ENCODE measurements at places on chromosomes 7 and 10.

DNA sequence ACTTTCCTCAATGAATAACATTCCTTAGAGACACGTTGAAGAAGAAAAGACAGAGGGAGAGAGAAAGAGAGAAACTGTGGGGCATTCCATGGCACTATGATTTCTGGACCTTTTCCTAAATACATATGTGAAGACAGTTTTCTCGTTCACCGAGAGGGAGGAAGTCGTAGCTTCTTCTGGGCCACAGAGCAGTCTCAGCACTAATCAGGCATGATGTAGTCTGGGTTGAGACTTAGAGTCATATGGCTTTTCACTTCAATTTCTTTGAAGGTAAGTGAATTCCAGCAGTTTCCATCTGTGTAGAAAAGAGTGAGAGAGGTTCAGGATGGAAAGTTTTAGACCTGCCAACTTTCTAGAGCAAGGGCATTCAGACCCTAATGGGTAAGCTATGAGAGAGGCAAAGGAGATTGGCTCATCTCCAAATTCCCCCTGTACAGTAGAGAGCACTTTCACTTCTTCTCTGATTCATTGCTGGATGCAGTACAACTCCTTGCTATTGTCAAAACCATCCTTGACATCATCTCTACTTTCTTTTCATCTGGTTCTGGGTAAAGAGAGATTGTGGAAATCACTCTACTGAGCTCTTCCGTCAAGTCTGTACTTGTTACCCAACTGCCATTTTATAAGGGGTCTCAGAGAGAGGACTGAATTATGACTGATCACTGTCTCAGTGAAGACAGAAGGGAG lies 31.5 kb upstream of the OR9A4 start:
- DNase-seq: no peak

DNA sequence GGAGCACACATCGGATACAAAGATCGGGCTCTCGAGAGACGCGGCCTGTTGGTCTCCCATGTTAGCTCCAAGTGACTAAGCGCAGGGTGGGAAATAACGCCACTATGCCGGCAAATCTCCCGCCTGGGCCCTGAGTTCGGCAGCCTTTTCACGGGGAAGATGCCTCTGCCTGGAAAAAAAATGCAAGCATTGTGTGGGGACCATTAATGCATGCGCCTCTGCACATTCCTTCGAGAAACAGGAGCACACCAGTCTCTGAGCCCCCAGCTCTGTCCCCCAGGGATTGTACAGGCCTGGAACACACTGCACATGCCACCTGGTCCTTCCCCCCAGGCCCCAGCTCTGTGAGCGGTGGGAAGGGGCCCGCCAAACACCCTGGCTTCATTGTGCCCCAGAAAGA lies 44.1 kb downstream of the FBXW4 start:
- no peak for DNase-seq

DNA sequence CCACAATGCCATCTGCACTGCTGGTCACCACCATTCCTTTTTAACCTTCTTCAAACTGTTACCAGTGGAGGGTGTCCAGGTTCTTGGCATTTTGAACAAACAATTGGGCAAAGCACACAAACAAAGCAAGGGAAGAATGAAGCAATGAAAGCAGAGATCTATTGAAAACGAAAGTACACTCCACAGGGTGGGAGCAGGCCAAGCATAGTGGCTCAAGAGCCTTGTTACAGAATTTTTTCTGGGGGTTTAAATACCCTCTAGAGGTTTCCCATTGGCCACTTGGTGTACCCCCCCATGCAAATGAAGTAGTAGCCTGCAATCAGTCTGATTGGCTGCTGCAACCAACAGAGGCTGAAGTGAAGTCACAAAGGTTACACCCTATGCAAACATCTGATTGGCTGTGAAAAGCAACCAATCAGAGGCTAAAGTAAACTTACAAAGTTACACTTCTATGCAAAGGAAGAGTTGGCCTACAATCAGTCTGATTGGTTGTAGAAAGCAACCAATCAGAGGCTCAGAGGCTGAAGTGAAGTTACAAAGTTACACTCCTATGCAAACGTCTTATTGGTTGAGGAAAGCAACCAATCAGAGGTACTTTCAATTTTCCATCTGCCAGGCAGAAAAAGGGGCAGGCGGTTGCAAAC lies 103.2 kb upstream of the WAC start:
- DNase-seq: no peak

- DNase-seq: no peak
Measured at GRCh38 chr10:129308953-129309564, 158.0 kb upstream of the MGMT start.

DNA sequence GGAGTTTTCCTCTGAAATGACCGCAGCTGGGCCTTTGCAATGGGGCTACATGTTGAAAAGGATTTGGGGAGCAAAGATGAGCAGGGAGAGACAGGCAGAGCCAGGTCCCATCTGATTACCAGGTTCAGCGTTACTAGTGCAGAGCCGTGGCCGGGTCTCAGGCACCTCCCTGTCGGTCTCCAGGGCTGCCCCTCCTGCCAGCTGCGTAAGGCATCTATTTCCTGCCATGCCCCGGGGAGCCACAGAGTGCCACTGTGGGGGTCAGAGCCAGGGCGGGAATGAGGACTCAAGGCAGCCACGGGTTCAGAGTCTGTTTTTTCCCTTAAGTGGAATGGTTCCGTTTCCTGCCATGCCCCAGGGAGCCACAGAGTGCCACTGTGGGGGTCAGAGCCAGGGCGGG lies 382.6 kb upstream of the SHH start:
- no peak for DNase-seq

GRCh38 chr7:138838166-138838565 lies 40.2 kb upstream of the ATP6V0A4 start:
- no peak for DNase-seq

DNA sequence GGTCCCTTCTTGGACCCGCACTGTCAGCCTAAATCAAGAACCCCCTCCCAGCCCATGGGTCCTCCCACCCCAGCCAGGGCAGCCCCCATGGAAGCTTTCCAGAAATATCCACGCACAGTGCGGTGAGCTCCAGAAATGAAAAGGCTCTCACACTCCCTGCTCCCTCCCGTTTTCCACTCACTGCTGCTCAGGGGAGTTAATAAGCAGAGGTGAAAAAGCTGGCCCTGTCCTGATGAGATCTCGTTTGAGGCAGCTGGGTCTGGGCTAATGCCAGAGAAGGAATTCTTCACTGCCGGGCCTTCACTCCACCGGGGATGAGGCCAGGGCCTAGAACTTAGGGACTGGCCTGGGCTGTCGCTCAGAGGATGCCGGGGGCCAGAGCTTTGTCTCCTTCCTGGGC lies 102.2 kb downstream of the ZMIZ1 start:
- no peak for DNase-seq

DNA sequence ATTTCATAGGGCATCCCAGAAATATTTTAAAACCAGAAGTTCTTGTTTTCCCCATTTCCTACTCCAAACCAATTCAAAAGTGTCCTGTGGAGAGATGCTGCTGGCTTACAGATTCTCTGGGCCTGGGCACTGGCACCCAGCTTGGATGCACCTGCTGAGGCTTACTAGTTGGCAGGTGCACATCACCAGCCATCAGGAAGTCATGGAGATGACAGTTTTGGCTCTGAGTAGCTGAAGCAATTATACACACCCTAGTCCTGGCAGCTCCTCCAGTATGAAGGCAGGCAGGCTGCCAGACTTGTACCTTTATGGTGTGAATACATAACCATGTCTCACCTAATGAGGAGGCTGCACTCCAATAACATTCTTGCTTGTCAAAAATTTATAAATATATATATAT lies 276.6 kb upstream of the GHITM start:
- no peak for DNase-seq

DNA sequence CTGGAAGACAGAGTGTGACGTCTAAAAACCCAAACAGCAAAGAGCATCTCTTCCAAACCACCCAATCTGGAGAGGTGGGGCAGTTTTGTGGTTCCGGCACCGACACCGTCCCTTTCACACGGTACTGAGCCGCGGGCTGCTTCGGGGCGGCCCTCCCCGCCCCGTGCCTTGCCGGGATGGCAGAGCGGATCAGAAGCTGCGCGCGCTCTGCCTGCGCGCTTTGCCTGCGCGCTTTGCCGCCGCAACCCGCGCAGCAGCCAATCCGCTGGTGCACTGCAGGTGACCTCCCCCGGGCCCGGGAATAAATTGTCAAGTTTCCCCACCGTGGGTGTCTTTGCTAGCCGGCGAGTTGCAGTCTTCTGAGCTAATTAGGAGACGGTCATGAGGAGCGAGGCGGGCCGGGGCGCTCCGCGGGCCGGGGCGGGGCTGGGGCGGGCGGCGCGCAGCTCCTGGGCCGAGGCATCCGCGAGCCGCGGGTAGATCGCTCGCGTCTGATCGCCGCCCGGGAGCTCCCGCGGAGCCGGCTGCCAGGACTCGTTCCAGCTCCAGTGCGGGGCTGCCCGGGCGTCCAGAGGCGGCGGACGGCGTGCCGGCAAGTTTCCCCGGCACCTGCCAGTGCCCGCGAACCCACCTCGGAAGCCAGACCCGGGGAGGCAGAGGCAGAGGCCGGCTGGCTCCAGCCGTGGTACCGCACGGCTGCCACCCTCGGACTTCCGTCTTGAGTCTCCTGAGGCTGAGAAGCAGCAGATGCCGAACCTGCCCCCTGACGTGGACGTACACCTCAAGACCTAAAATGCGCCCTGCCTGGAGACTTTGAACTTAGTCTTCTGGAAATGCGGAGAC lies 536.0 kb upstream of the GALNT17 start:
- DNase-seq: no peak

Data from left forelimb (tissue), 1 donor.